Activated CD4-positive, alpha-beta T cell treated with anti-CD3 and anti-CD28 coated beads, Interleukin-2, amount 50 U/mL, for 4 hours (primary cell): ENCODE measurements at places on chromosomes 2 and 18.

DNA sequence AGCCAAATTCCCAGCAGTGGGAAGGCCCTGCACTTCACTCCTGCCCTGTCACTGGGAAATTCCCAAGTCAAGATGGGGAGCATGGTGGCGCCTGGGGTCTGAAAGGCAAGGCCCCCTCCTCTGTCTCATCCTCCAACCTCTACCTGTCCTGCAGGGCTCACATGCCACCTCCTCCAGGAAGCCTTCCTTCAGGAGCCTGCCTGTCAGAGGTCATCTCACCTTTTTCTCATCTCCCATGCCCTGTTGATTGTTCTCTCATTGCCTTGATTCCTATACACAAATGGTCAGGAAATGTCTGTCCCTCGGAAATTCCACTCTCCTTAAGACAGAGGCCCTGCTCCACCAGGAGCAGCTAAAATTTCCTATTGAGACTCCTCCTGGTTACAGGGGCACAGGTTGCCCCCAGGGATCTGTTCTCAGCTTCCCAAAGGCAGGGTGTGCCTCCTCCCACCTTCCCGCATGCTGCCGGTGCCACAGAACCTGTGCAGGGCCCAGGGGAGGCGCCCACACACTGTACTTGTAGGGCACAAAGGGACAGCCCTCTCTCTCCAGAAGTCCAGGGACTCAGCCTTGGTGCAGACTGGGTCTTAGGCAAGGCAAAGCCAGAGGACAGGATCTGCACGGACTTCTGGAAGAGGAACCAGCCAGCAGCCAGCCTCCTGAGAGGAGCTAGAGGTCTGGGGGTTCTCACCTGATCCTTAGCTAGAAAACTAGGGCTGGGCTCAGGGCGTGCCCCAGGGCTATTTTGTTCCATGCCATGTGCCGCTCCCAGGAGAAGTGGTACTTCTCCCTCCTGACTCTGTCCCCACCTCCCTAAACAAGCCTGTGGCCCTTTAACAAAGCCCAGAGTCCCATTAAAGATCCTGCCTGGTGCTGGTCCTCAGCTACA is 12.9 kb downstream of the HES6 start:
- DNase-seq: no peak

- no peak for DNase-seq
Observed at GRCh38 chr2:120109186-120110061, 96.5 kb downstream of the EPB41L5 start.

GRCh38 chr18:22159014-22159413 is 10.4 kb upstream of the GATA6 start:
- DNase-seq: no peak

DNA sequence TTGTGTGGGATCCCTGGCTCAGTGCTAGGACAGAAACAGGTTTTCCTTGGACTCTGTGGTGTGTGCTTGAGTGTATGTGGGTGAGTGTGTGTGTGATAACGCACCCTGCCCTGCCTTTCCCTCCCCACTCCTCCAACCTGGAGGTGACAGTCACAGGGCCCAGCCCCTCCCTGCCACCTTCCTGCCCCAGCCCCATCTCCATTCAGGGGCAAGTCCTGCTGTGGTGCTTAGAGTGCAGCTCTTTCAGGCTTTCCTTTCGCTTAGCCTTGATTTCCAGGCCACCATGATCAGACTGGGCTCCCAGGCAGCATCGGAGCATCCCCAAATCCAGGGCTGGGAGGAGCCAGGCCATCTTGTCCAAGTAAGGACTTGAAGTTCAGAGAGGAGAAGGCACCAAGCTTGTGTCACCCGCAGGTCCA is 185.2 kb downstream of the ZFP36L2 start:
- no peak for DNase-seq

GRCh38 chr2:218970894-218971293 is 11.4 kb downstream of the CDK5R2 start:
- no peak for DNase-seq

GRCh38 chr2:120586507-120587278 is 149.0 kb upstream of the GLI2 start:
- no peak for DNase-seq

GRCh38 chr2:60028849-60029565 is 524.4 kb downstream of the BCL11A start:
- DNase-seq: no peak

DNA sequence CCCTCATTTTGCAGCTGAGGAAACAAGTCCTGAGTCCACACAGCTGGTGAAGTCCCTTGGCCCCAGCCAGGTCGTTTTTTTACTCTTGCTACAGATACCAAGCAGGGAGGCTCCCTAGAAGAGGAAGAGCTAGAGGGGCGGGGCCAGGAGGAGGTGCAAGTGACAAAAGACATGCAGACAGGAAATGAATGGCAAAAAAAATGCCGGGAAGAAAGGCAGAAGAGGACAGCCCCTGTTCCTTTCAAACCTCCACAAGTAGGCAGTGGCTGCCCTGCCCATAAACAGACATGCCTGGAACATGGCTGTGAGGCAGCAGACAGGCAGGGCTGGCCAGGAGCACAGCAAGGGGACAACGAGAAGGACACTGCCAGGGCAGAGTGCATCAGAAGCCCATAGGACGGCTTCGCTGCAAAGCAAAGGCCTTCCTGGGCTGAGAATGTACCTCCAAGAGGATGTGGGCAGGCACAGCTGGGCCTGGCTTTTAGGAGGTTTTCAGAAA is 108.7 kb downstream of the ZBTB7C start:
- no peak for DNase-seq
